ENCODE measurements at places on chromosomes 11 and 22.

GRCh38 chr22:17684245-17684644 is 45.7 kb downstream of the BCL2L13 start:
- no peak for DNase-seq

- no peak for DNase-seq
Measured at GRCh38 chr11:57752954-57753353, 1.3 kb upstream of the BTBD18 start.

GRCh38 chr22:44192816-44193534 is 12.2 kb downstream of the PARVG start:
- DNase-seq, result no peak

DNA sequence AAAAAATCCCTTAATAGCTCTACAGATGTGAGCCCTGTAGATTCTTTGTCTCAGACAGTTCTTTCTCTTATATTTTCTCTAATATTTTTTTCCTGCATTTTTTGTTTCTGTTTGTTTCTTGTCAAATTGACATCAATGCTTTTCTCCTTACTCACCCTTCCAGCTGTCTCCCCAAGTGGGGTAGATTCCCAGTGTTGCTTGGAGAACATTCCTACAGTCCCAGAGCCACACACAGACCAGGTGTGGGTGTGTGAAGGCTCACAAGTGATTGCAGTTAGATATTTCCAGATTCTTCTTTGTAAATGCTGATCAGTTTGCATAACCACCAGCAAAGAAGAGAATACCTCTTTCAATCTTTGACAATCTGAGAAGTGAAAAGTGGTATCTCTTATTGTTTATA is 7.5 kb downstream of the VPS51 start:
- no peak for DNase-seq

DNA sequence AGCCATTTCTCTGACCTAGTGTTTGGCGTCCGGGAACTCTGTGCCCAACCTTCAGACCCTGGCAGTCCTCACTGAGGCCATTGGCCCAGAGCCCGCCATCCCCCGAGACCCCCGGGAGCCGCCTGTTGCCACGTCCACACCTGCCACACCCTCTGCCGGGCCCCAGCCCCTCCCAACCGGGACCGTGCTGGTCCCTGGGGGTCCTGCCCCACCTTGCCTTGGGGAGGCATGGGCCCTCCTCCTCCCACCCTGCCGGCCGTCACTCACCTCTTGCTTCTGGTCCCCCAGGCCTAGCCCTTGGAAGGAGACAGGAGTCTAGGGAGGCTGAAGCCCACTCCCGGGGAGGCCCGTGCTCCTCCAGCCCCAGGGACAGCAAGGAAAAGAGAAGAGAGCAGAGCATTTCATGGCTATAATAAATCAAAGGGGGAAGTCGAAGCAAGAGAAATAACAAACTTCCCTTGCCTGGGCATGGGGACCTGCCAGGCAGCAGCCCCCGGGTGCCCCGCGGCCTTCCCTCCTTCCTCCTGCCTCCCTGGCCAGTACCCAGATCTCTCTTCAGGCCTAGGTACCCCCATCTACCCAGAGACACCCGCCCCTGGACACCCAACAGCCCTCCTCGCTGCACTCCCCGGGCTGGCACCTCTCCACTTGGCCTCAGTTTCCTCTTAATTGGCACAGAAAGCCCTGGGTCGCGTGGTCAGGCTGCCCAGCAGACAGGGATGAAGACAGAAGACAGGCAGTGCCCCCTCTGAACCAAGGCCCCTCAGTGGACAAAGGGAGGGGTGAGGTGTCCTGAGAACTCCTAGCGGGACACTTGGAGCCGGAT is 13.0 kb upstream of the SLC39A13 start:
- no peak for DNase-seq

DNA sequence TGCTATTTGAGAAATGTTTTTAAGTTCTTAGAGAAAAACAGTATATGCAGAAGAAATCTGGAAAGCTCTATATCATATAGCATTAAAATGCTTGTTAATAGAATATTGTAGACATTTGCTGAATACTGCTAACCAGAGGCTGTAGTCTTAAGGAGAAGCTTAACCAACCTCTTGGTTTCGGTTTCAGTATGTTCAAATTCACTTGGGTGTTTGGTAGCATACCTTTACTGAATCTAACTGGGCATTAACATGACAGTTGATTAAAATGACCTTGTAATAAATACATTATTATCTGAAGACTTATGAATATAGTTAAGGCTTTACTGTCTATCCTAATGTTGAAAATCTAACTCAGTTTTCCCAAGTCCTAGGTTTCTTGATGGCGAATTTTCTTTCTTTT is 5.4 kb downstream of the PCF11 start:
- no peak for DNase-seq

Measured in LoVo (cell line).